Activated T-cell treated with anti-CD3 and anti-CD28 coated beads, Interleukin-2, amount 50 U/mL, for 4 hours (primary cell): ENCODE measurements at places on chromosomes 6 and 20.

- DNase-seq, result no peak
Measured at GRCh38 chr6:25769983-25770382, 15.4 kb downstream of the SLC17A4 start.

GRCh38 chr20:6053064-6053775 lies 640 bp downstream of the LRRN4 start:
- DNase-seq, result no peak

GRCh38 chr20:57398231-57398821 lies 7.1 kb downstream of the RBM38 start:
- peak; percentile 84 for DNase-seq

- no peak for DNase-seq
Measured at GRCh38 chr6:142238881-142239280, 62.9 kb upstream of the ADGRG6 start.

GRCh38 chr20:36040571-36040970 lies 72.2 kb downstream of the CNBD2 start:
- no peak for DNase-seq

GRCh38 chr20:42138729-42139128 lies 520.6 kb upstream of the CHD6 start:
- no peak for DNase-seq

GRCh38 chr6:94196891-94197290 lies 777.5 kb upstream of the EPHA7 start:
- DNase-seq, result no peak

GRCh38 chr20:11993886-11994461 lies 76.3 kb downstream of the BTBD3 start:
- DNase-seq, result no peak

GRCh38 chr6:121285041-121285440 lies 49.2 kb downstream of the TBC1D32 start:
- DNase-seq, result no peak

DNA sequence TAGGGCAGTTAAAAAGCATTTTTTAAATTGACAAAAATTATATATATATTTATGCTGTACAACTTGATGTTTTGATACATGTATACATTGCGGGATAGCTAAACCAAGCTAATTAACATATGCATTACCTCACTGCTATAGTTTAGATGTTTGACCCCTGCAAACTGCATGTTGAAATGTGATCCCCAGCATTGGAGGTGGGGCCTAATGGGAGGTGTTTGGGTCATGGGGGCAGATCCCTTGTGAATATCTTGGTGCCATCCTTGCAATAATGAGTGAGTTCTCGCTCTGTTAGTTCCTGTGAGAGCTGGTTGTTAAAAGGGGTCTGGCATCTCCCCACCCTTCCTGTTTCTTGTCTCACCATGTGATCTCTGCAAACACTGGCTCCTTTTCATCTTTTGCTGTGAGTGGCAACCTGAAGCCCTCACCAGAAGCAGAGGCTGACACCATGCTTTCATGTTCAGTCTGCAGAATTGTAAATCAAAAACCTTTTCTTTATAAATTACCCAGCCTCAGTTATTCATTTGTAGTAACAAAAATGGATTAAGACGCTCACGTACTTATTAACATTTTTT lies 111.8 kb downstream of the MCHR2 start:
- no peak for DNase-seq

GRCh38 chr6:22027040-22027725 lies 269.7 kb downstream of the PRL start:
- DNase-seq, result no peak

- DNase-seq, result no peak
Measured at GRCh38 chr6:12592634-12593033, 123.9 kb upstream of the PHACTR1 start.

DNA sequence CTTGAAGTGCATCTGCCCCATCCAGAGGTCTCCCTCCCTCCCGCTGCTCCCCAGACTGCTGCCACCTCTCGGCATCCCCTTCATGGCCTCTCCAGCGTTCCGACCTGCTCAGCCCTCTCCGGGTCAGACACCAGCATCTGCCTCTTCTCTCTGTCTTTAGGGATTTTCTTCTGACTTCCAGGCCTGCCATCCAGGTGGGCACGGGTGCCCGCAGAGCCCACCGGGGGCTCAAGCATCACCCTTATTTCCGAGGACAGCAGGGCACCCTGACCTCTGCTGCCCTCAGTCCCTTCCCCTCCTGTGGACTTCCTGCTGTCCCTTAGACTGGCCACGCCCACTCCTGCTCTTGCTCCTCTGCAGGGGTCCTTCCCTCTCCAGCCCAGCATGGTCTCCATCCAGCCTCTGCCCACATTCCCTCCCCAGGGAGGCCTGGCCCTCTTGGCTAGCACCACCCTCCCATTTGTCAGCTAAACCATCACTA lies 3.3 kb downstream of the NPEPL1 start:
- DNase-seq, result no peak

DNA sequence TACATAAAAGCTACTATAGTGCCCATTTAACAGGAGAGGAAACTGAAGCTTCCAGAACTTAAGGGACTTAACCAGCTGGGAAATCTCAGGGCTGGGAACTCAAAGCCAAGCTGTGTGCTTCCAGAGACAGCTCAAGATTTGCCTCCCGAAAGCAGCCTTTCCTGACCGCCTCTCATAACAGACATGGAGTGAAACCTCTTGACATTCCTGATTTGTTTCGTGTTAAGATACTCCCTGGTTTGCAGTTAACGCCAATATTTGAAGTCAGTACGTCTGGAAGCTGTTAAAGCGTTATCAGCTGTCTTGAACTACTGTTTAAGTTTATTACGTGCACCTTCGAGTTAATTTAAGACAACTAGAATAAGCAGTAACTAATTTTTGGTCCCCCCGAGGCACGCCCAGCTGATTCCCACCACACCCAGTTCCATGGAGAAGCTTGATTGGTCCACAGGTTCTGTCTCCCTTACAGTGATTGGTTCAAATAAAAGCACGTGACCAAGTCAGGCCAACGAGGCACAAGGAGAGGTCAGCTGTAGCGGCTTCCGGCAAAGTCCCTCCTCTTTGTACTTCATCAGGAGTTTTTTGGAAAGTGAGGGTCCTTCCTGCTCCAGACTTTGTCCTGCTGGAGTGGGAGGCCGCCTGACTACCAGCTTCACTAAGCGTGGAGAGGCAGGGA lies 8.9 kb upstream of the TCP11 start:
- no peak for DNase-seq

GRCh38 chr20:62603907-62604785 lies 38.2 kb upstream of the SLCO4A1 start:
- DNase-seq, result no peak

GRCh38 chr20:17501701-17502100 lies 29.5 kb downstream of the BFSP1 start:
- DNase-seq, result no peak

- DNase-seq, result no peak
Measured at GRCh38 chr20:57582432-57583288, 21.8 kb downstream of the PCK1 start.

DNA sequence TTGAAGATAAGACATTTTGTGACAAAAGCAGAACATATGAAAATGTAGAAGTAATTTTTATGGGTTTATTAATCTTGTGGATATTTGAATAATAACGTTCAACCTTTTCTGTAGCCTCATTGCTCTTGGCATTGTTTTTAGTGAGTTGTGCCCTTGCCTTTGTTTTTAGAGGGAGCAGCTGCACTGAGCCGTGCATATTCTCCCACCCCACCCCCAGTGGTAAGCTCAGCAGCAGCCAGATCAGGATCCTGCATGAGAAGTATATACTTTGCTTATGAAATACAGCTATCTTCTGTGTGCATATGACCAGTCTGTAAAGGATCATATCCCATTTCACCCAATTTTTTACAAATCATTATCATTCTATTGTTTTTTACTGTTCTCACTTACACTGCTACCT lies 184.2 kb downstream of the COL9A1 start:
- DNase-seq, result no peak

DNA sequence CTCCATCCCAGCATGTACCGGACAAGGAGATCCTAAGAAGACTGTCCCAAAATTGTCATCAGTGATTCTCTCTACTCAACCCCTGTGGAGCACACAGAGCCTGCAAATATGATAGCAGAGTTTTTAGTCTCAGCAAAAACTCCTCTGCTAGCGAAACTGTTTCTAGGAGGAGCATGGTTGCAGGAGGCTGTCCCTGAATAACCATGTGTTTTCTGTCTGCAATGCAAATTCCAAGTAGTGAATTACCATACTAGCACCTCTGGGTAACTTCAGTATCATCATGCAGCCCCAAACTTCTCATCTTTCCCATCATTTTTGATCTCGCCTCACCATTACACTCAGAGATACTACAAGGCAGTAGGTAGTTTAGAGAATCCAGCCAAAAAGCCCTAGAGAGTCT lies 24.8 kb upstream of the WFDC12 start:
- DNase-seq, result no peak

DNA sequence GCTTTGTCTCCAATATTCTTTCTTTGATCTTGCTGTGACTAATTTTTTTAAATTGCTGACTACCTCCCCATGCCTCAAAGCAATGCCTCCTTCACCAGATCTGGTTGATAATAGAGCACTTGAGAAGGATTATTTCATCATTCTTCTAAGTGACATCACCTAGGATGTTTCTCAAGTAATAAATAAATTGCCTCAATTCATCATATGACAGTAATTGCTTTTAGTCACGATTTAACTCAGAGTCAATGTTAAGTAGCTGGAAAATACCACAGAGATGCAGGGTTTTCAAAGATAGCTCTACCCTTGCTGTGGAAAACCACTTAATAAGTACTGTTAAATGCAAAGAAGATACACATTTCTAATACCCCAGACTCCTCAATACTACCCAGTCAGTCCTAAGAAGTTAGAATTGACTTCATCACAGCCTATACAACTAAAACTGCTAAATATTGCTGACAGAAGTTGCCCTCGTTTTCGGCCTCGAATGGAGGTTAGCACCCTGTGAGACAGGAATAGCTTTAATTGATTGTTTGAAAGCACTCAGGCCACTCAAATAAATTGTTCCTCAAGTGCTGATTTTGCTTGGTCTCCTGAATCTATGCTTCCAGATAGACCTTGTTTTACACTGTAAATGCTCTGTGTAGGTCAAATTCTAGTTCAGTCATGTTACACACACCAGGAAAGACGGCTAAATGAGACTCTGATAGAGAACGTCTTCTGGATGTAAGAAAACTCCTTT lies 640.6 kb upstream of the CHD6 start:
- DNase-seq, result no peak

- no peak for DNase-seq
Measured at GRCh38 chr6:20717743-20718142, 183.5 kb downstream of the CDKAL1 start.

GRCh38 chr6:43776115-43776798 lies 6.2 kb downstream of the VEGFA start:
- DNase-seq, result no peak

DNA sequence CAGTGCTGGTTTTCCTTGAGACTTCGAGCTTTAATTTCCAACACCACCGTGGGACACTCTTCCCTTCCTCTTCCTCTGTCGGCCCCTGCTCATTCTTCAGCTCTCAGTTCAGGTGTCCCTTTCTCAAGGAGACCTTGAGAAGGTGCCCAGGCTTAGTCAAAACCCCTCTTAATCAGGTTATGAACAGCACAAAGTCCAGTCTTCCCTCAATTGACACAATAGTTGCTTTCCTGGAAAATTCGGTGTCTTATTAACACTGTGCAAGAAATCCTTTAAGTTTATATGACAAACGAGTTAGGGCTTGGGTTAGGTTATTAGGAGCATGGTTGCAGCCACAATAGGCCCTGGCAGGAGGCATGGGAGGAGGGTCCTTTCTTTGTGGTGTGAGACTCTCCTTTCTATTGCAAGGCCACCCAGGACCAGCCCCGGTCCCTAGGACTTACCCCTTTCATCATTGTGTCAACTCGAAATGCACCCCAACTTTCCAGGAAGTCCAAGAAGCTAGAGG lies 1.5 kb upstream of the NSFL1C start:
- DNase-seq, result no peak

- no peak for DNase-seq
Measured at GRCh38 chr6:25774120-25774715, 19.7 kb downstream of the SLC17A4 start.

GRCh38 chr6:40436685-40437604 lies 150.2 kb downstream of the LRFN2 start:
- no peak for DNase-seq

- DNase-seq, result no peak
Measured at GRCh38 chr6:30216096-30216495, 2.9 kb upstream of the TRIM26 start.

GRCh38 chr6:48916607-48917006 lies 546.4 kb downstream of the MMUT start:
- no peak for DNase-seq

- DNase-seq, result no peak
Measured at GRCh38 chr6:76703285-76703684, 630.8 kb upstream of the IMPG1 start.

DNA sequence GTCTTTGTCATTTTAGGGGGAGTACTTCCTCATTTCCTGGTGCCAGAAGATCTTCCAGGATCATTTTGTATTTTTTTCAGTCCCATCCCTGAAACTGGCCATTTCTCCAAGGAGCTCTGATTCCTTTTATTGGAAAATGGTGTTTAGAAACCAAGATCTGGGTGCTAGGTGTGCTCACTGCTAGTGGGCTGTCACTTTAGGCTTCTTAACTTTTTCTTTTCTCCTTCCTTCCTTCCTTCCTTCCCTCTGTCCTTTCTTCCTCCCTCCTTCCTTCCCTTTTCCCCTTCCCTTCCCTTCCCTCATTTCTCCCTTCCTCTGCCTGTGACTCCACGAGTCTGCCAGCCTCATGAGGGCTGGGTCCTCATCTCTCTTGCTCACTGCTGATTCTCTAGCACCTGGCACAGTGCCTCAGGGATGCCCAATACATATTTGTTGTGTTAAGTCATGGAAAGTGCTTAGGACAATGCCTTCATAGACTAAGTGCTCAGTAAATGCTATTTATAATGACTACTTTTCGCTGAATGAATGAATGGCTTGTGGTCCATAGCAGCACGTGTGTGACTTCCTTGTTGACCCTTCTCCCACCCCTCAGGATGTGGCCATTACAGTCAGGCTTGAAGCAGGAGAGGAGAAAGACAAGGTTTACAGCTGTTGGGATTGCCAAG lies 36.9 kb downstream of the APCDD1L start:
- no peak for DNase-seq

DNA sequence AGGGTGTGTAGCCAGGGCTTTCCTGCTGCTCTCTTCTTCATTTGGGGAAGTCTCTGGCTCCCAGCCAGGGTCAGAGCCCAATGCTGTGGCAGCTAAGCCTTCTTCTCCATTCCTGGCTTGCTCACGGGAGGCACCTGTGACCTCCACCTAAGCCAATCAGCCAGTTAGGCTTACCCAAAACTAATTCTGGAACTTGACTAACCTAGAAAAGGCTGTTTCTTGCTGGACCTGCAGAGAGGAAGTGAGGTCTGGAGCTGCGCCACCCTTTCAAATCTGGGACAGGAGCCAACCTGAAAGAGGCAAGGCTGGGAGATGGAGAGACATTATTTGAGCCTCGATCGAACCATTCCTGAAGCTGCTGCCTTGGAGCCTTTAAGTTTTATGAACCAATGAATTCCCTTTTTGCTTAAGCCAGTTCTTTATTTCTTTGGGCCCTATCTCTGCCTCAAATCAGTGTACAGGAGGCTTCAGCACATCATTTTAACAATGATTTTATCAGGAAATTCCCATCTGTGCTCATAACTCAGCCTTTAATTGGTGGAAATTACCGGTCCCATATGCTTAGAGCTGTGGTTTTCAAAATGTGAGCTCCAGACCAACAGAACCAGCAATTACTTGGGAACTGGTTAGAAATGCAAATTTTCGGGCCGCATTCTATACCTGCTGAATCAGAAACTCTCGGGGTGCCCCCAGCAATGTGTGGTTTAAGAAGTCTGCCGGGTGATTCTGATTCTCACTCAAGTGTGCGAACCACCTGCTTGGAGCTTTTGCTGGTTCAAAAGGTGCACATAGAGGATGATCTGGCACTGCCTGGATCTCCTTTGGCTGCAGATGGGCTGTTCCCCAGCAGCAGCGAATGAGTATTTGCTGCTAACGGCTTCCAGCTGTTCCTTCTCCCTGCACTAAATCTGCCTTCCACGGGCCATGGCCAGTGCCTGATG lies 97.4 kb upstream of the RNF24 start:
- no peak for DNase-seq
